ENCODE measurements at places on chromosomes 1 and 21. TPM values are rescaled to one million over a fixed set of nuclear protein-coding genes. Genes with fewer than 3 reads are reported as not detected.

- DNase-seq, result no peak
These were observed 3.2 kb upstream of the THEMIS2 start for GRCh38 chr1:27868932-27869718.

GRCh38 chr1:197391303-197392226, 123.5 kb downstream of the CRB1 start:
- no peak for DNase-seq

DNA sequence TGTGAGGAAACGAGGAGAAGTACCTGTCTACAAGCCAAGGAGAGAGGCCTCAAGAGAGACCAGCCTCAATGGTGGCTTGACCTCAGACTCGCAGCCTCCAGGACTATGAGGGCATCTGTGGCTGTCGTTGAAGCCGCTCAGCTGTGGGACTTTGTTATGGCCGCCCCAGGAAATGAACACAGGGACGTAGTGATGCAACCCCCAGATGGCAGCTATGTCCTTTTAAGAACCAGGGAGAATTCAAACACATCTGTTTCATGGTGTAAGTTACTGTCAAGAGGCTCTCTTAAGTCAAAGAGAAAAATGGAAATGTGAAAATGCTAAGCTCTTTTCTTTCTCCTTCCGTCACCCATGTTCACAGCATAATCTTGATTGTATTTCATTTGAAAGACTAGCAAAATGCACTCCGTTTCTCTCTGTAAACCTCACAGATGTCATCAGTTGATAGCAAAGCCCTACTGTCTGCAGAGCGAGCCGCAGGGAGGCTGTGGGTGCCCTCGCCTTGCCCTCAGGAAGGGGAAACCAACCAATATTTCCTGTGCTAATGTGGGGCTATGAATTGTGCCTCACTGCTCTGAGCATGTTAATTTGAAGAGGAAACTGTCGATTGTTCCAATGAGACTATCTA, 21.3 kb downstream of the UBASH3A start:
- DNase-seq, result no peak

DNA sequence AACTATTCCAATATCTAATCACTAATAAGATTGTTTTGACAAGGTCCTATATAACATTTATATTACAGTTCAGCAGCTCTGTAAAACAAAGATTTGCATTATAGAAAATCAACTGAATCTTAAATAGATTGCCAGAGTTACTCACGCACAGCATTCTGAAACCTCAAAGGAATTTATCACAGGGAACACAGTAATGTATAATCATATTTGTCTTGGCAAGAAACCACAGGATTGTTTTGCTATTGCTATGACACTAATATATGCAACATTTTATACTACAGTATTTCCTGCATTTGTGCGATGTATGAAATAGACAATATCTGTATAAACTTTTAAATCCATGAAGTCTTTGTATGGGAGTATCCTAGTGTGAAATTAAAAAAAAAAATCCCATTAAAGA, 101.4 kb downstream of the PLPPR5 start:
- no peak for DNase-seq

TBX19 gene
- total RNA-seq, result 2.3 TPM

FLAD1 gene
- total RNA-seq, result 48.3 TPM

PAQR6 gene
- 4.4 TPM for total RNA-seq

All from ureter (tissue), 1 donor.